HTR-8/SVneo (cell line): ENCODE measurements at places on chromosomes 1 and 21.

DNA sequence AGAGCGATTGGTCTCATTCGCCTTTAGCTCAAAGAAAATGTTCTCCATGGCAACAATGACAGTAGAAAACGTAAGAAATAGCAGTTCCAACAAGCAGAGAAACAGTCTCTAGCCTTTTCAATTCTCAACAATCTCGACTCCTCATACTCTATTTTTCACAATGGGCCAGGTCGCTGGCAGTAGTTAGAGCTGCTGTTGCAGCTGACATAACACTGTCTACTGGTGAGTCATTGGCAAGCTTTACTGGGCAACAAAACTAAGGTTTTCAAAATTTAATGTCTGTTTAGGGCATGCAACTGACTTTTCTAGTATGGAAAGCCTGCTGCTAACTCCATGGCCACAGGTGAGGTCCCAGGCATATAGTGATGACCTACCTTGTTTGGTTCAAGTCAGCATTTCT is 221.1 kb upstream of the KAZN start:
- DNase-seq = no peak

- no peak for DNase-seq
These were observed 311.1 kb downstream of the AJAP1 start for GRCh38 chr1:4965346-4966075.

DNA sequence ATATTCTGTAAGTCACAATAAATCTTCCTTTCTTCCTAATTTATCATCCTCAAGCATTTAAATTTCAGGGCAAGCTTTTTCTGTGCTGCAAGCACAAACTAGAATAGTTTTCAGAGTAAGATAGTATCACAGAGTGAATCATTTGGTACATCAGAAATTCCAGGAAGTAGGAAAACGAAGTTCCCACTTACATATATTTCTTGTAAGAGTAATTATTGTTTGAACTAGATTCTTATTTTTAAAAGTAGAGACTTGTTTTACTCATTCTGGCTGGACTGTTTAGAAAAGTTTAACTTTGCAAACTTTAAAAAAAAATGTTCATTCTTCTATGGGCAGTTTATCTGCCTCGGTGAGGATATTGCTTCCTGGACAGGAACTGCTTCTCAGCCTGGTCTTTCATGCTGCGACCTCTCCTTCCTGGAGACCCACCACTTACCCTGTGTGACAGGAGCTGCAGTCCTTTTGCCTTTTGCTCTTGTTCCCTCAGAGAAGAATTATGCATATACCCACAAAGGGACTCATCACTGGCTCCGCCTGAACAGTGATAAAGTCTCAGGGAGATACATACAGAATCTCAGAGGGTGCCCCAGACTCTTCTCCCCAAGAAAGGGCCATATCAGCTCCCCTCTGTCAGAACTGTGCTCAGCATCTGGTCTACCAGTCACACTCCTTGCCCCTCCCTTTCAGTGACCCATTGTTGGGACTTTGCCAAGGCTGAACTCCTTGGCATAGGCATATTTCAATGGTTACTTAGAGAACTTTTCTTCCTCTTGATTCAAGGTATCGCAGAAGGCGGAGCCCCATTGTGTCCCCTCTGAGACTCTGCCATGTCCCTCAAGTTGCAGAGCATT is 102.7 kb upstream of the CD55 start:
- no peak for DNase-seq

DNA sequence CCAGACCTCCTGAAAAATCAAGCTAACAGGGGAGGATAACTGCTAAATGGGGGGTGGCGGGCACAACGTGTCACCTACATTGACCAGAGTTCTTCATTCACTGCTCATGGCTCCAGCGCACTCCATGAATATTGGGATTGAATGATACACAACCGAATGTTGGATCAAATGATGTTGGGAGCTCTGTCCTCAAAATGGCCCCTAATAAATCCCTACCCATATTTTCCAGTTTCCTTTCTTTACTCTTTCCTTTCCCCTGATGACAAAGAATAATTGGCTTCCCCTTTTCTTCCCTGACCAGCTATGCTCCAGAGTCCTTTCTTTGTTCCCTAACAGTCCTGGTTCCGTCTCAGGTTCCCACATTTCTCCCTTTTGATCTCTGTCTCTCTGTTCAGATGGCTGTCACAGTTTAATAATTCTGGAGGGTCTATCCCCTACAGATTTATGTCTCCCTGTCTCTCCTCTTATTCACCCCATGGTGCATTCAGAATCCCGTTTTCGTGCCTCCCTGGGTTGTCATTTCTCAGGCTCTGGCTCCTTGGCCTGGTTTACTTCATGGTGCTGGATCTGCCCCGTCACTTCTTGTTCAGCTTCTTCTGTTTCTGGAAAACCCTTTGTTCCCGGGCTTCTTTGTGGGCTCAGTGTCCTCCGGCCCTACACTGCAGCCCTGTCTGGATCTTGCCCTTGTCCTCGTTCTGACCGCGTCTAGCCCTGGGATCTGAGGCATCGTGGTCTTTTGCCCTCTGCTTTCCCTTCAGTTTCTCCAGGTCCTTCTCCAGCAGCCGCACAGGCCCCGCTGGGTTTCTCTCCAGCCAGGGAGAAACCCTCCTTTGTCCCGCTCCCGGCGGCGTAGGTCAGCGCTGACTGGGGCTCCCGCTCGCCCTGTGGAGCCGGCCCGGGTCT is 78.3 kb downstream of the NDUFS5 start:
- DNase-seq = no peak

DNA sequence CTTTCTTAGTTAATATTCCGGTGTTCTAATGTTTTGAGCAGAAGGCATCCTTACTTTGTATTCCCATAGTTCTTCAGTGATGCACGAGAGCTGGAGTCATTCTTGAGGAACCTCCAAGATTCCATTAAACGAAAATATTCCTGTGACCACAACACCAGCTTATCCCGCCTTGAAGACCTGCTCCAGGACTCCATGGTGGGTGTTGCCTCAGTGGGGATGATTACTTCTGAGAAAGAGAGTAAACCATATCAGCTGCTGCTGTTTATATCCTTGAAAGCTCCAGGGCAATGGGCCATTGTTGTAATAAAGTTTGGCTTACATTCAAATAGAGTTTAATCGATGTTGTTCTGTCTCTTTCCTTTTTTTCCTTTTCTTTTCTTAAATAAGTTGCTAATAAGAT is 93.1 kb downstream of the MACF1 start:
- DNase-seq = no peak

- no peak for DNase-seq
These were observed 2.1 kb downstream of the S100A16 start for GRCh38 chr1:153610811-153611301.
